ENCODE measurements at places on chromosomes 7 and 10.

DNA sequence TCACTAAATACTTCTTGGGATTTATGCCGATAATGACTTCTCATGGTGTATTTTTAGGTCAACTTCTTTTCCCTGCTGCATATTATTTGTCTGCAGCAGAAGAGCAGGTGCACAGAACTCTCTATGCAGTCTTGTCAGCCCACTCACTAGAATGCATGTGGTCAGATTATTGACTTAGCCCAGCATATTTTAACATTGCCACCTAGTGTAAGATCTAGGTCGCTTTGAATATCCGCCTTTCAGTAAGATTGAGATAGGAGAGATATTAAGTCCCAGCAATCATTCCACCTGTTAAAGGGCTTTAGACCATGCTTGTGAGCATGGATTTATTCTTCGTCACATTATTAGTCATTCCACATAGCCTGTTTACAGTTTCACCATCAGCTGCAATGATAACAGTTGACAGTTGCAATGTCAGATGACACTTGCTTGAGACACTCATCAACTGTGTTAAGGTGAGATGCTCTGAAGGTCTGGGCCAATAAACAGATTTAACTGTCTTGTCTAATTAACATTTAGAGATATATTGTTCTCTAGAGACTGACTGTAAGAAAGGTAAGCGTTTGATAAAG lies 491.7 kb downstream of the ARL4A start:
- no peak for DNase-seq

GRCh38 chr7:16978358-16979244 lies 96.8 kb upstream of the AGR3 start:
- DNase-seq, result no peak

GRCh38 chr7:137925091-137925490 lies 76.8 kb downstream of the CREB3L2 start:
- DNase-seq, result no peak

- DNase-seq, result no peak
These were observed 76.2 kb downstream of the NXPH1 start for GRCh38 chr7:8509621-8510020.

GRCh38 chr7:137130751-137131158 lies 212.8 kb downstream of the PTN start:
- DNase-seq, result no peak

DNA sequence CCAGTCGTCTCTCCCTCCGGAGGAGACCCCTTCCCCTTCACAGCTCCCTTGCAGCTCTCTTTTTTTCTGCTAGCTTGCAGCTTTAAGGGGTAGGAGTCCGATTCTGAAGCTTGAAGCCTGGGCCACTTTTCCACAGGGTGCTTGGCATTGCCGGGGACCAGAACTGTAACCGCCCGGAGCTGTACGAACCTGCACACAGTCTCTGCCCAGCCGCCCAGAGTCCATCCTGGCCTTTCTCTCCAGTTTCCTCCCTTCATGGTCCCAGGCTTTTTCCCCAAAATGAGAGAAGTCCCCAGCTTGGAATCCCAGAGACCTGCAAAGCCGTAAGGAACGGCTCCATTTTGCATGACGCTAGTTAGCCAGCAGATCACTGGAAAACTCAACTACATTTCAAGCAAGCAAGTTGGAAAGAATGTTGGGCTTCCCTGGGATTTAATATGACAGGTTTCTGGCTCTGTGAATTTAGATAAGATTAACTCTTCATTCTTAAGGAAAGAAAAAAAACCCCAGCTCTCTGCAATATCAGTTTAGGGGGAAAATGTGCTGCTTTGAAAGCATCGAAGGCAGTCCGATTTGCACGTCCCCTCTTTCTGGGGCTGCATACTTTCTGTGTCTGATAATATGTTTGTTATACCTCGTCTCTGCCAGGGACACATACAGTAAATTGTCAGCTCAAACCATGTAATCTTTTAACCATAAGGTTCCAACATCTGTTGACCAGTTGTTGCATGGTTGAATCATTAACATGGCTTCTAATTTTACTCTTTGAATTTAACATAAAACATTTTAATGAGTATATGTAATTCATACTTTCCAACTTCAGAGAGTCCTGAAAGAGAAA lies 190.0 kb upstream of the LYZL2 start:
- DNase-seq, result no peak

DNA sequence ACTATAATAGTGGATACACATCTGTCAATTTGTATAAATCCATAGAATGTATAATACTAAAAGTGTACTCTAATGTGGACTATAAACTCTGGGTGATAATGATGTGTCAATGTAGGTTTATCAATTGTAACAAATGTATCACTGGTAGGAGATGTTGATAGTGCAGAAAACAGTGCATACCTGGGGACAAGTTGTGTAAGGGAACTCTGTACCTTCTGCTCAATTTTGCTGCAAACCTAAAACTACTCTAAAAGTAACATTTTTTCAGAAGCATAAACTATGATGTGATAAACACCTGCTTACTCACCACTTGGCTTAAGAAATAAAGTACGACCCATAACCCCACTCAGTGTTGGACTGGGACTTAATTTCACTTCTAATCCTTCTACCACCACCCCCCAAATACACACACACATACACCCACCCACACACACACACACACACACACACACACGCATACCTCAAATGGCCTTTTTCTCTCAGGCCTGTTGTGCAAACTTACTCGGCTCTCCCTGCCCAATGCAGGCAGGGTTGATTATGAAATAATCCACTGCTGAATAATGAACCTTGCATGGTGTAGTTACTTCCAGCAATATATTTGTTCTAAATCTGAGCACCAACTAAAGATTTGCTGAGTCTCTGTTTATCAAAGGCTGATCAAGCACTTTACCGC lies 154.1 kb upstream of the KMT2E start:
- no peak for DNase-seq

GRCh38 chr7:91431601-91432000 lies 167.4 kb downstream of the FZD1 start:
- no peak for DNase-seq

DNA sequence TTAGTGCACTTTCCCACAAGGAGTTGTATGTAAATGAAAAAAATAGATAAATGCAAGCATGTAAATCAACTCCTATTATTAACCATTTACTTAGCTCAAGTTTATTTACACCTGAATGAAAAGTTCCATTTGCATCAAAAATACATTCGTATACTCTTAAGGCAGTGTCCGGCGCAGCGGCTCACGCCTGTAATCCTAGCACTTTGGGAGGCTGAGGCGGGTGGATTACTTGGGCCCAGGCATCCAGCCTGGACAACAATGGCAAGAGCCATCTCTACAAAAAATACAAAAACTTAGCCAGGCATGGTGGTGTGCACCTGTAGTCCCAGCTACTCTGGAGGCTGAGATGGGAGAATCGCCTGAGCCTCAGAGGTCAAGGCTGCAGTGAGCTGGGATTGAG lies 4.2 kb upstream of the IDI2 start:
- DNase-seq, result no peak

- DNase-seq, result no peak
These were observed 467.4 kb downstream of the TYW1 start for GRCh38 chr7:67463983-67464382.

GRCh38 chr7:100855515-100855914 lies 3.0 kb downstream of the SLC12A9 start:
- DNase-seq, result no peak

GRCh38 chr10:16440396-16441133 lies 3.8 kb downstream of the PTER start:
- DNase-seq, result no peak

DNA sequence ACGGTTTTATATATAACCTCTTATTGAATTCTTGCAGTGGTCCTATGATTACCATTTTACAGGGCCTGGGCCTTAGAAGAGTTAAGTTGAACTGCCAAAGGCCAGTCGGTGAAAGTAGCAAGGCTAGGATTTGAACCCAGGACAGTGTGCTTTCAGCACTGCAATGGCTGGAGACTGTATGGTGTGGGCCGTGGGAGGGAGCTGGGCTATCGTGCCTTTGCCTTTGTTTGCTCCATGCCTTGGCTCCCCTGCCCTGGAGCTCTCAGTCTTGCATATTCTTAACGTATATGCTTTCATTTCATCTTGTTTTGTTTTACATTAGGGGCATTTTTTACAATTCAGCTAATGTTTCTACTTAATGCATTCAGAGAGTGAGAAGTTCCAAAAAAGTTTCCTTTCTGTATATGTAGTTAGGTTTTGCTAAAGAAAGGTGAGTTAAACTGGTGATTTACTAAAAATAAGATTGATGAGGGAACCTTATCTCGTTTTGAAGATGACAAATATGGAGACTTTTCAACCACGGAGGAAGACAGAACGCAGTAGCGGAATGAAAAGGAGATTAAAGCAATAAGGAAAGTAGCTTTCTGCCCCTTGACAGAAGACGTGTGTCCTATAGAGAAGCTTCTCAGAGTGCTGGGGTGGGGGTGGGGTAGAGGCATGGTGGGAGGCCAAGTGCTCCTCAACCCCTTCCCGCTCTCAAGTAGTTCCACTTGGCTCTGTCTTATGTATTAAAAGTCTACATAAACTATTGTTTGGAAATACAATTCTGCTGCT lies 82.5 kb downstream of the RTKN2 start:
- DNase-seq, result no peak

DNA sequence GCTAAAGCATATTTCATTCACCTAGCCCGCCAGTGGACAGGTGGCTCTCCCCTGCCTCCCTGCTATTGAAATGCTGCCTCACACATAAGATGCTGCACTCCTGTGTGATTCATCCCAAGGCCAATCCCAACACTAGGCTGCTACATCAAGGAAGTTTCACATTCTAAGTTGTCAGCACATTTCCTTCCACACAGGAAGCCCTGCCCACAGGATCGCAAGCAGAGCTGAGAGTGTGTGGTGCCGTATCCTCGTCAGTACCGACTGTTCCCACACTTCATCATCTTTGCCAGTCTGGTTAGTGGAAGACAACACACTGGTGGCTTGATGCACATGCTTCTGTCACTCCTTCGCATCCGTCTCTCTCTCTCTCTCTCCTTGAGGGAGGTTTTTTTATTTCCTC lies 194.3 kb upstream of the PPP2R2D start:
- DNase-seq, result no peak

DNA sequence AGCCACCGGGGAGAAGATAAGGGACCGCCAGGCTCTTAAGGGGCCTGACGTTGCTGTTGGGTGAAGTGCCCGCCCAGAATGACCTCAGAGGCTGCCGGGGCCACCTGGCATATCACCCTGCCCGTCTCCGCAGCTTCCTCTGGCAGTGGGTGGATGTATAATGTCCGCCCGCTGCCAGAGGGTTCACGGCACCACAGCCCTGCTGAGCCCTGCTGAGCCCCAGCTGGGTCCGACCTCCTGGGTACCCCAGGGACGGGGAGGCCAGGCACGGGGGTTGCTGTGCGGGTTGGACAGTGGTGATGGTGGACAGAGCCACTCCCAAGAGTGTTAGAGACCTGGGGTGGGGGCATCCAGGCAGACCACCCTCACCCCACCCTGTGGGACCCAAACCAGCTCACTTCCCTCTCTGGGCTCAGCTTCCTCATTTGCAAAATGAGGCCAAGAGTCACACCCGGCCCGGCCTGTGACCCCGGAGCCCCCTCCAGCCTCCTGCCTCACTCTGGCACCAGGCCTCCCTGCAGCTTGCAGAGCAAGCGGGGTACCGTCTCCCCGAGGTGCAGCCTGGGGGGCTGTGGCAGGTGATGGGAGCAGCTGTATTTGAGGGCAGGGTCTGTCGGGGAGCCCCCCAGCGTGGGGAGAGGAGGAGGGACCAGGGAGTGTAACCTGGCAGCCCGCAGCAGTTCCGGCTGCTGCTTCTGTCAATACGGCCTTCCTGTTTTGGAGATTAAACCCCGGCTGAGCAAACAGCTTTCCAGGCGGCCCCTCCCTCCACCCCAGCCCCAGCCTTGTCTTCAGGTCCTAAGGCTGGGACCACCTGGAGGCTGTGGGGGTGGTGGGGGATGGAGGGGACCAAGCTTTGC lies 8.4 kb upstream of the LFNG start:
- no peak for DNase-seq

- DNase-seq, result no peak
These were observed 112.5 kb upstream of the ANLN start for GRCh38 chr7:36277249-36277542.

DNA sequence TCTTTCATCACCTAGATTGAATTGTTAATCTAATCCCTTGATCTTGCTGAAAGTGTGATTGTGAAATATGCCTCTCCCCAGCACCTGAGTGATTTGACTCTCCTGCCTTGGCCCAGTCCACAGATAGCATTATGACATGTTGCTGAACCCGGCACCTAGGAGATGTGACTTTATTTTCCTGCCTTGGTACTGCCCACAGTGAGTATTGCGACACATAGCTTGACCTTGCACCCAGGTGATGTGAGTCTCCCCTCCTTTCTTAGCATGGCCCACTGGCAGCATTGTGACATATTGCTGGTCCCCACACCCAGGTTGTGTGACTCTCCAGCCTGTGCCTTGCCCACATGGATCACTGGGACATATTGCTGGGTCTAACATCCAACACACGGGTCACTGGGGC lies 32.5 kb upstream of the ZNF107 start:
- no peak for DNase-seq

- no peak for DNase-seq
These were observed 4.3 kb downstream of the TMEM273 start for GRCh38 chr10:49183596-49184542.

GRCh38 chr10:15293862-15294842 lies 76.9 kb downstream of the FAM171A1 start:
- no peak for DNase-seq

DNA sequence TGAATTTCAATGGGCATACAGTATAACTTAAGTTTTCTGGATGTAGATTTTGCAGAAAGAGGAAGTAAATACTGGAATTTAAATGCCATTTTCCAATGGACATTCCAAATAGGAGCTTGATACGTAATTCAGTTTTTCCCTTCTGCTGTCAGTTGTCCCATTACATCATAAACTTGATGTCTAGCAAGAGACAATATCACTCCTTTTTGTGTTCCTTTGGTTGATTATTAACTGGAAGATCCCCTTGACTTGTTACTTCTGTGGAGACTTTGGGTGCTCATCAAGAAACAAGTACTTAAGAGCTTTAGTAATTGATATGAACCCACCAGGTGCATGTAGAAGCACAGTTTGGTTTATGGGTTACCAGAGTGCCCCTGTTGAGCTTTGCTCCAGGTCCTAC lies 116.1 kb downstream of the ST7 start:
- no peak for DNase-seq

DNA sequence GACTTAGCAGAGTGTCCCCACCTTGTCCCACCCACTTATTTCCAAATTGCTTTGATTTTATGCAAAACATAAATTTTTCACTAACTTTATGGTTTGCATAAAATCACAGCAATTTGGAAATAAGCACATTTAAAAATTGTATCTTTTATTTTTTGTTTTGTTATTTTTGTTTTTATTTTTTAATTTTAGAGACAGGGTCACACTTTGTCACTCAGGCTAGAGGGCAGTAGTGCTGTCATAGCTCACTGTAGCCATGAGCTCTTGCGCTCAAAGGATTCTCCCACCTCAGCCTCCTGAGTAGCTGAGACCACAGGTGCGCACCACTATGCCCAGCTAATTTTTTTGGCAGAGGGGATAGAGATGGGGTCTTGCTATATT lies 43.2 kb downstream of the APBB1IP start:
- no peak for DNase-seq

DNA sequence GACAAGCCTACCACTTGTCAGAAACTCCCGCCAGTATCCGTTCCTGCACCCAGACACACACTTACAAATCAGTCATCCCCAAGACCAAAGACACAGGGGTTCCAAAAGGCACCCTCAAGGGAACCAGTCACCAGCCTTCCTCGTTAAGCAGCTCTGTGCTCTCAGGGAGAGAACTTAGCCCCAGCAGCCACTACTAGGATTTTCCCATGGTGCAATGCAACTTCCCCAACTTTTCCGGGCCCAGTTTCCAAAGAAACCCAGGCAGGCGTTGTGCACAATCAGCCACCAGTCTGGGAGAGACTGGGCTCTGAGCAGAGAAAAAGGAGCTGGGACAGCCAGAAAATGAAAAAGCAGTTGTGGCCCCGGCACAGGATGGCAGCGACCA lies 1.2 kb downstream of the DLG5 start:
- no peak for DNase-seq

- DNase-seq, result no peak
These were observed 38.0 kb upstream of the CAV2 start for GRCh38 chr7:116461500-116461899.

Measured in activated T-helper 1 cell treated with anti-CD3 and anti-CD28 coated beads, Interleukin-2, amount 50 U/mL, for 16 hours (primary cell).